Chondrocyte (in vitro differentiated cells): ENCODE measurements at places on chromosomes 6 and 20. TPM values are rescaled to one million over a fixed set of nuclear protein-coding genes. Genes with fewer than 3 reads are reported as not detected.

DNA sequence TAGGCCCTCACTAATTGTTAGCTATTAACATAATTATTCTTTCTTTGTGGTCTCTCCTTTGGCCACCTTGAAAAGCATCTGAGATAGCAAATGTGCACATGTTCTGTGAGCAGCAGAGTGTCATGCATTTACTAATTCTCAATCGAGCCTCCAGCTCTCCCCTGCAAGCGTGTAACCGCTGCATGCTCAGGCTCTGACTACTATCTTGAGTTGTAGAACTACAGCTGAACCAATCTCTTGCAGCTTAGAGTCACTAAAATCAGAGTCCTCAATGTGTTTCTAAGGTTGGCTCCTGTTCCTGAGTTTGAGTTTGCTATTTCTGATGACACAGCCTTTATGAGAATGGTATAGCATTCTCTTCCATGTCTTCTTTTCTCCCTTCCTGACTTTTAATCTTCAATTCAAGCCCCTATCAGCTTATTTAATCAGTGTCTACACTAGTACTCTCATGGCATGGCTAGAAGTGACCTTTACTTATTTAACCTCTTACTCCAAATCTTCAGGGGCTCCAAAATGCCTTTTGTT is 65.5 kb downstream of the PPP1R3G start:
- no peak overlapping the region for H3K27ac ChIP-seq
- H3K27me3 ChIP-seq = no peaks in the 10 kb centered on the region
- H3K4me1 ChIP-seq = peaks cover 15% of the 10 kb centered on the region
- H3K36me3 ChIP-seq = no peaks in the 10 kb centered on the region
- no peak for DNase-seq
- no peak overlapping the region for H3K4me3 ChIP-seq

DNA sequence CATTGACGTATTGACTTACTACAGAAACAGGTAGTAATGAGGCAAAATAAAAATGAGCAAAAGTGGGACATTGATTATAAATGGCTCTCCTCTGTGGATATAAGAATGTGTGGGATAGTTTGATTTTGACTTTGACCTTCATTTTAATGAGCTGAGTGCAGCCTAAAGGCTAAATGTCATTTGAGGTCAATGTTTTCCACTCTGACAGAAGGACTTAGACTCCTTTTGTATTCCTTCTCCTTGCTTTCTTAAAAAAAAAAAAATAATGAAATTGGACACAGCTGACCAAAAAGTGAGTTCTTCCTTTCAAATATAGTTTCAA is 68.6 kb downstream of the MTFR2 start:
- no peak for DNase-seq
- H3K27me3 ChIP-seq = no peaks in the 10 kb centered on the region

GRCh38 chr20:62244644-62245108 is 6.4 kb downstream of the OSBPL2 start:
- H3K36me3 ChIP-seq = peaks cover 3% of the 10 kb centered on the region
- no peaks in the 10 kb centered on the region for H3K27me3 ChIP-seq
- no peak for DNase-seq
- no peak overlapping the region for H3K27ac ChIP-seq
- no peak overlapping the region for H3K4me3 ChIP-seq

DNA sequence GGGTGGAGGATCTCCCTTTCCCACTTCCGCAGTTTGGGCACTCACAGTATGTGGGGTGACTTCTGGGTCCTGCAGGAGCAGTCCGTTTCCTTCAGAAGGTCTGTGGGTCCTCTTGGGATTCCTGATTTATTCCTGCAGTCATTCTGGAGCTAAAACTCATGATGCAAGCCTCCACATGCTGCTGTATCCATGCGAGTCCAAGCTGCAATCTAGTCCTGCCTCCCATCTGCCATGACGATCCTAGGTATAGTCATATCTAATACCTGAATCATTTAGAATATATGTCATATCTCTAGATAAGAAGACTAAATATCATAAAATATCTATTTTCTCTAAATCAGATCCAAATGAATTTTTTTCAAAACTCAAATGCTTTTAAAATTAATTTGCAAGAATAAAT is 103.4 kb upstream of the AHI1 start:
- peaks cover 5% of the 10 kb centered on the region for H3K27me3 ChIP-seq
- H3K27ac ChIP-seq = no peak overlapping the region
- DNase-seq = no peak
- no peaks in the 10 kb centered on the region for H3K4me1 ChIP-seq
- H3K36me3 ChIP-seq = peaks cover 4% of the 10 kb centered on the region

The UST gene
- total RNA-seq = 17.1 to 22.3 TPM (median 18.1 TPM) in 3 replicates

DNA sequence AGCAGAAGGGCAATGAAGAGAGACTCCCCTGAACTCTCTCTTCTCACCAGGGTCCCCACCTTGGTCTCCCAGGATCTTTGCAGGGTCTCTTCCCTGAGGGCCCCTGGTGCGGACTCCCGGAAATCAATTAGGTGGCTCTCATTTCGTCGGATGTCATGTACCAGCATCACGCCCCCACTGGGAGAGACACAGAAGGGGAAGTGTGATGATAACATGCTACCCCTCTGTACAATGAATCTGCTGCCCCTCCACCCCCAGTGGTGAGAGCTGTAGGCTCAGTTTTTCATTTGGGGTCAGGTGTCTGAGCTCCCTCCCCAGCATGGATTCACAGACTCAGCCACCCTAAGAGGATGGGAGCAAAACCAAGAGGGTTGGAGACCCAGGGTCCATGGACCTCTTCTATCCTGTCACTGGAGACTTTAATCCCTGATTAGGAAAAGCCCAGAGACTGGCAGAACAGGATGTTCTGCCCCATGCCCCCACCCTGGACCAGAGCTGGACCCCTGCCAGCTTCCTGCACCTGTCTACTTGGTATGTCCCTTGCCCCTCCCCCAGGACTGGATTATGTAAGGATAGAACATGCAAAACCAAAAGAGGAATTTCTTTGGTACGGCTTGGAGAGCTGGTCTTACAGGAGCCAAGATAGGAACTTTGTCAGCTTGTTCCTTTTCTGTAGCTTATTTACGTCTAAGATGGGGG is 11.1 kb downstream of the GGT7 start:
- H3K4me1 ChIP-seq = no peaks in the 10 kb centered on the region
- DNase-seq = no peak
- peaks cover 29% of the 10 kb centered on the region for H3K36me3 ChIP-seq
- no peak overlapping the region for H3K4me3 ChIP-seq
- H3K27ac ChIP-seq = no peak overlapping the region

The POPDC3 gene
- total RNA-seq = 2.6 to 4.6 TPM (median 3.4 TPM) in 3 replicates

GRCh38 chr20:24135781-24136180 is 147.2 kb upstream of the GGTLC1 start:
- peaks cover 26% of the 10 kb centered on the region for H3K4me1 ChIP-seq
- H3K4me3 ChIP-seq = no peak overlapping the region
- no peaks in the 10 kb centered on the region for H3K27me3 ChIP-seq
- no peak for DNase-seq

GRCh38 chr6:117496383-117496990 is 14.0 kb downstream of the DCBLD1 start:
- peak overlapping the region; percentile 84 for H3K27ac ChIP-seq
- no peaks in the 10 kb centered on the region for H3K27me3 ChIP-seq
- DNase-seq = no peak
- H3K4me1 ChIP-seq = peaks cover 95% of the 10 kb centered on the region
- no peaks in the 10 kb centered on the region for H3K36me3 ChIP-seq
- peak overlapping the region; percentile 21 for H3K4me3 ChIP-seq

DNA sequence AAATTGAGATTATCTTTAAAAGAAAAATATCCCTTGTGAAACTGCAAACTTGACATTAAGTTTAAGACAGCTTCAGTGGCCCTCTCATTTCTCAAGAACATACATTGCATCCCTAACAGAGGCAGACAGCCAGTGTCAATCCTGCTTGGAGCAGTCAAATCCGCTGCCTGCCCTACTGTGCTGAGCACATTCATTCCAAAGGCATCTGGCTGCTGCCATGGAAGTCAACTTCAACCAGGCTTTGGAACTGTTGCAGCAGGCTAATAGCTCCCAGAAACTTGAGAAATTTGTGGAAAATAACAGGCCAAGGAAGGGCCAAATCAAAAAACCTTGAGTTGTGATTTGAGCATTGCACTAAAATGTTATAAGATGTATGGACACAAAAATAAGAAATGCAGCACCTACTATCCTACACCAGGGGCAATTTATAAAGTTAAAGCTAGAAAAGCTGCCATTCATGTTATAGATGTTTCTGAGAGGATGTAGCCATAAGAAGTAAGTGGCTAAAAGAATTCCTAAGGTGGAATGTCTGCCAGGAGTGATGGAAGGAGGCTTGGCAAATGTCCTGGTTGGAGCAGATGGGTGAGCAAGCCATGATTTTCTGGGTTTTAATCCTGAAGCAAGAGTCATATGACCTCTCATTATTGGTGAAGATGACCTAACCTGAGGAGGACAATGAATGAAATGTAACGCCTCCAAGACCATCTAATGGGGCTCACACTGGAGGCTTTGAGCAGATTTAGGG is 31.4 kb upstream of the HAO1 start:
- no peak overlapping the region for H3K27ac ChIP-seq
- H3K27me3 ChIP-seq = peaks cover 11% of the 10 kb centered on the region
- H3K4me3 ChIP-seq = no peak overlapping the region
- DNase-seq = no peak

DNA sequence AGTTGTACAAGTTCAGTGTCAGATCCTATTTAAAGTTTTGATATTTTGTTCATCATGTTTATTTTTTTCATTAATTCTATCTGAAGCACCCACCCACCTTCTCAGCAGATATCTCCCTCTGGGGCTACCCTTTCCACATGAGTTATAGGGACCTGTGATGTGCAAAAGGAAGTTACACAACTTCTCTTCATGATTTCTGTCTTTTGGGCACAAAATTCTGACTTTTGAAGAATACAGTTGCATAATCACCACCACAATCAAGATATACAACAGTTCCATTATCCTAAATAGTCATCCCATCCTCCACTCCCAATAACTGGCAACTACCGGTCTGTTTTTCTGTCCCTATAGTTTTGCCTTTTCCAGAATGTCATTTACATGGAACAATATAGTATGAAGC is 13.8 kb upstream of the FUCA2 start:
- no peaks in the 10 kb centered on the region for H3K36me3 ChIP-seq
- no peaks in the 10 kb centered on the region for H3K27me3 ChIP-seq
- H3K4me3 ChIP-seq = no peak overlapping the region
- no peak overlapping the region for H3K27ac ChIP-seq
- DNase-seq = no peak
- H3K4me1 ChIP-seq = peaks cover 7% of the 10 kb centered on the region

The ADGRF4 gene
- not detected in 3 replicates for total RNA-seq

DNA sequence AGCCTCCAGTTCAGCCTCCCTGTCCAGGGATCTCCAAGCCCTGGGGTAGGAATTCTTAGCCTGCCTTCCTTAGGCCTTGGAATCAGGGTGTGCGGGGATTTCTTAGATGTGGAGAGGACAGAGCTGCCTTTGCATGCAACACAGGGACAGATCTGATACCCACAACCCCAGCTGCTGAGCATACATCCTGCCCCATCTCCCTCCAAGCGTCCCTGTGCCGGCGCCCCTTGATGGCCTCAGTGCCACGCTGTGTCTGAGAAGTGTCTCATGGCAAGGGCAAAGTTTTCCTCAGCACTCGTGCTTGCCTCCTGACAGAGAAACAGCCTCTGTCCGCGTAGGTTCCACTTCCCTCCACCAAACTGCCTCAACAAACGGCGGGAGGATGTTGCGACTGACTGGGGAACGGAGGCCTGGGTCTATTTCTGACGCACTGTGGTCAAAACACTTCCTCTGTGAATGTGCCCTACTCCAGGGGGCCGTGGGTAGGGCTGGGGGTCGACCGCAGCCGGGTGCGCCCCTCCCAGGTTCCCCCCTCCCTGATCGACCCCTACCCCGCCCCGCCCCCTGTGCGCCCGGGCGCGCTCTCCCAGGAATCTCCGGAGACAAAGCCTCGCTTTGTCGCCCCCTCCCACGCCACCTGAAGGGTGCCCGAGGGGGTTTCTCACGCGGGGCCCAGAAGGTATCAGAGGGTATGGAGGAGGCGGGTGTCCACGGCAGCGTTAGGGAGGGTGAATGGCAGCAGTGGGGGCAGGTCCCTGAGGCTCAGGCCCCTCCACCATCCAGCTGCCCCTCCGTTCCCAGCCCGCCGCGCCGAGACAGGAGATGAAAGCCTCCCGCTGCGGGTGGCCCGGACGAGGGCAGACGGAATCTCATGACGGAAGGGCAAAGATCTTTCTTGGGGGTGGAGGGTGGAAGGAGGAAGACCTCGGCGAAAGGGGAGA is 806 bp downstream of the MICAL1 start:
- no peak for DNase-seq
- H3K4me1 ChIP-seq = peaks cover 33% of the 10 kb centered on the region

The CALHM4 gene
- total RNA-seq = not detected in 3 replicates
